DMS79 (cell line): ENCODE measurements at places on chromosomes 11 and 22.

DNA sequence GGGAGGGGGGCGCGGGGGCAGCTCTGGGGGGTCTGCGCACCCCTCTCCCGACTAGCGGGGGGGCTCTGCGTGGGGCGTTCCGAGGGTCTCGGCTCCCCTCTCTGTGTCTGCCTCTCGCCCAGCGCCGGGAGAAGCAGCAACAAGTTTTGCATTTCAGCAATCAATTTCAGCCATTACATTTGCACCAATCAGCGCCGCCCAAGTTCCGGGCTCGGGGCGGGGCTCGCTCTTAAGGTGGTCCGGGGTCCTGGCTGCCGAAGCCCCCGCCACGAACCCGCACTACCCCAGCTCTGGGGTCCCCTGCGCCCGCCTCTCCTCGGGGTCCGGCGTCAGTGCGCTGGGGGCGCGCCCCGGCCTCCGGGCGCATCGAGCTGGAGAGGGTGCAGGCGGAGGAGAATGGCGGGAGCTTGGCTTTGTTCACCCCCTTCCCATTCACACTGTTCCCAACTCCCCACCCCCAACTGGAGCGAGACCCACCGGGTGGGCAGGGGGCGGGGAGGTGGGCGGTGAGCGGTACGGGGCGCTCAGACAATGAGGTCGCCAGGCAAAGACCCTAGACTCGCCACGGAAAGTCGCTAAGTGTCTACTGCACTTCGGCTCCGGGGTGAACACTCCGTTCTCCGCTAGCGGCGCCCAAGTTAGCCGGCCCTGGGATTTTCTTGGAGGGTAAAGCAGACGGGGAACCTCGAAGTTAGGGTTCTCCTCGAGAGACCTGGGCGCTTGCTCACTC is at the start of gene MN1:
TSS of gene MN1 (minus strand) at position 141 of the 730 bp plus-strand sequence. CDS start 1,213 bp downstream, outside the sequence.
- DNase-seq, result no peak

DNA sequence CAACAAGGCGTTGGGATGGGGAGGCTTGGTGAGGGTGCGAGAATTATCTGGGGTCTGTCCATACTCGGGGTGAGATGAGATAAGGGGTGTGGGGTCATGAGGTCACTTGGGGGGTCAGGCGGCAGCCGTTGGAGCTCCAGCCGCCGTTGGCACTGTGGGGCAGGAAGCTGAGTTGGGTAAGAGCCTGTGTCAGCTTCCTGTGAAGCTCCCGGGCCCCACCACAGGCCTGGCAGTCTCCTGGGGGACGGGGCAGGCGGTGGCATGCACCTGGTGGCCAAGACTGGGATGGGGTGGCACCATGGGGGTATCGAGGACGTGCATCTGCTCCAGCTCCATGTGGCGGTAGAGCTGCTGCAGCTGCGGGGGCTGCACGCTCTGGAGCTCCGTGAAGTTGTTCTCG is 7.1 kb upstream of the MYBPC3 start:
- no peak for DNase-seq

DNA sequence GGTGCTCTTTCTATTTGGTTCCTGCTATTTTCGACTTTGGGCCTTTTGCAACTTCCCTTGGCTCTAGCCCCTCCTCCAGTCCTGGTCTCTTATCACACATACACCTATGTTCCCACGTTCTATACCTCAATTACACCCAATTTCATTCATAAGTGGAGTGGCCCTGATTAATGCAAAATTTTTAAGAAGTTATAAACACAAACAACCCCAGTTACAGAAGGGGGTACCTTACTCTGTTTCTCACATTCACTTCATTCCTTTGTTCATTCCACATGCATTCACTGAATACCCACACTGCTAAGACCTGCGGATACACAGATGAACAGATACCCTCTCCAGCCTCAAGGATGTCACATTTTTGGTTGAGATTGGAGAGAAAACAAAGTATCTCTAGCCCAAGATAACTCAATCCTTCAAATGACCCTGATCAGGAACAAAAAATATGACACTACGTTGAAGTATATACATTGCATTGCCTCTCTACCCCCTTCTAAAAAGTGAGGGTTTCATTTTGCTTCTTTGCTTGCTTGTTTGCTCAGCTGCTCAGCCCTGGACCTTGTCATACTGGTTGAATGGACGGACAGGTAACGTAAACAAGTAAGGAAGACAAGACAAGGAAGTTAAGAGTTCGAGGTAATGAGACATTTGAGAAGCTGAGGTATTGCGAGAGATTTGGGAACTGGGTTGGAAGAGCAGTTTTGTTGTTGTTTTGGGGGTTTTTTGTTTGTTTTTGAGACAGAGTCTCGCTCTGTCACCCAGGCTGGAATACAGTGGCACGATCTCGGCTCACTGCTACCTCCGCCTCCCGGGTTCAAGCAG is 3.6 kb upstream of the VPS37C start:
- DNase-seq, result no peak

DNA sequence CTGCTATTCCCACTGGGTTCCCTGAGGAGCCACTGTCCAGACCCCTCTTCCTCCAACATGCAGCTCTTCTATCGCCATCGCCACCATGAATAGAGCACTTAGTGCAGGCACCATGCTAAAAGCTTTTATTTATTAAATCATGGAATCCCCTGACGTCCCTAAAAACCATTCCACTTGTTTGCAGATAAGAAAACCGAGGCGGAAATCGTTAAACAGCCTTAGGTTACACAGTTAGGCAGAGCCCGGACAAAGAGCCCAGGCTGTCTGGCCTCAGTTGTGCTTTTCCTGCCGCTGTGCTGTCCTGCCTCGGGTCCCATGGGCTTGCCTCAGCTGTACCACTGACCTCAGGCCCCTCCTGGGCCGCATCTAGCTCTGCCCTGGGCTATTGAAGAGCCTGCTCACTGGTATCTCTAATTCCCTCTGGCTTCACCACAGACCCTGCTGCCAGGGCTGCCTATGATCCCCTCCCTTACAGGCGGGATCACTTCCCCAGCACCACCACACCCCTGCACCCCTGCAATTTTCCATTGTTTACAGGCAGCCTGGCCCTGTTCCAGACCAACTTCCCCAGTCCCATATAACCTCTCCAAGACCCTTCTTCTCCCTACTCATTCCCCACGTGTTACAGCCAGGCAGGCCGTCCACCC is 13.0 kb upstream of the TUB start:
- no peak for DNase-seq

- DNase-seq, result no peak
Observed at GRCh38 chr11:7563281-7563680, 49.5 kb downstream of the PPFIBP2 start.

- DNase-seq, result no peak
Observed at GRCh38 chr11:86360775-86361395, 13.8 kb upstream of the CCDC81 start.

DNA sequence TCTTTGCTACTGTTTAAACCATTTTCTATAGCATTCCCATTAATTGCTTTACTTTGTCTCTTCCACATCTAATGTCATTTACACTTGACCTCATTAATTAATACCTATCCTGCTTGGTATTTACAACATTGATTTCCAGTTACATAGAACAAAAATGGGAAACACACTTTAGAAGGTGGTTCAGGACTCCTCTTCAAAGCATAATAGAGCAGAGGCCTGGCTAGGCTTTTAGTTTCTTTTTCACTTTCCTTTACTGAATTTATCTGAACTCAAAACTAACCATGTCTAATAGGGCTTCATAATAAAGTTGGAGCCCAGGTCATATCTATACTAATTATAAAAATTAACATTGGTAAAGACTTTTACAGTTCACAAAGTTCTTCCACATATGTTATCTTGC is 648.0 kb upstream of the KIRREL3 start:
- no peak for DNase-seq

DNA sequence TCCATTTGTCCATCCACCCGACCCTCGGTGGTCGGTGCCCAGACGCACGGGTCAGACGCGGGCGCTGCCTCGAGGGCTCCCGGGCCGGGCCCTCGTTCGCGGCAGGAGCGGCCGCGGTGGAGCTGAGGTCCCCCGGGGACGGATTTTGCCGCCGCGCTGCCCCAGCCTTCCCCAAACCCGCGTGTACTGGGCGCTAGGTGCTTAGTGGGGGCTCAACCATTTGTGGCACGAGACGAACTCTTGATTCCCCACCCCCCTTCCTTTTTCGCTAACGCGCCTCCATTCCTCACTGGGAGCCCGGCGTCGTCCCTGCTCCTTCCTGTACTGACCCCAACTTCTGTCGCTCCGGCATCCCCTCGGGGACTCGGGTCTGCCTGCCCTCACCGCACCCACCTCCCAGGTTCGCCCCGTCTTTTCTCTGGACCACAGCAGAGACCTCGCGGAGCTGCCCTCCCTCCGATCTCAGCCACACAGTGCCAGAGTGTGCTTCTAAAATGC is 789 bp upstream of the CBX7 start:
- no peak for DNase-seq

- no peak for DNase-seq
Observed at GRCh38 chr11:128497061-128497775, 90.1 kb downstream of the ETS1 start.

GRCh38 chr11:96506953-96507354 is 117.1 kb downstream of the JRKL start:
- no peak for DNase-seq

DNA sequence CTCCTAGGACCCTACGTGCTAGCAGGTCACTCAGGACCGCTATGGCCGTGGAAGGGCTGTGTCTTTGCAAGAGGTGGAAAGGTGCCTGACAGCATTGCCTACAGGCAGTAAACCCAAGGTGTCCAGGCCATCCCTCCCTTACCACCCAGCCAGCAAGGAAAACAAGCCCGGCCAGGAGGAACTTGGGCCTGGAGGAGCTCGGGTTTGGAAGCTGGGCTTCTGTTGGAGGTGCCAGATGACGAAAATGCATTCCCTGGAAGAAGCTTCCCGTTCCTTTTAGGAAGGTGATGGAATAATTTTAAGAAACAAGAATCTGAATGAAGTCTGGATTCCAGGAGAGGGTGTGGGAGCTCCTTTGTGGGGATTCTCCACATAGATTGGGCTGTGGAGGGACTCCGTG is 23.6 kb downstream of the FBLN1 start:
- DNase-seq, result no peak

GRCh38 chr11:20036626-20037335 is 123.5 kb downstream of the DBX1 start:
- no peak for DNase-seq

DNA sequence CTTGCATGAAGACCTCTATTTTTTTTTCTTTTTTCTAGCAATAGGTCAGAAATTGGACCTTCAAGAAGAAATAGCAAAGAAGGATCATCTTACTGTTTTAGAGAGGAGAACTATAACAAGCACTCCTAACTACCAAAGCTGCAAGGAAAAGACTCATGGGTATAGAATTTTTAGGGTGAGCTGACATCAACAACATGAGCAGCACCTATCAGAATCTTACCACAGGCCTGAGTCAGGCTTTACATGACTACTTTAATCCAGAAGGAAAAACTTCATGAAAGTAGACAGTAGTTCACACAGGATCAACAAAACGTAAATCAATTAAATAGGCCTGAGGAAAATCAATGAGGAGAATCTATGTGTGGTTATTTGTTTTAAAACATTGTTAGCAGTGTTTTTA is 130.5 kb downstream of the FAM76B start:
- no peak for DNase-seq
